Neural progenitor cell (in vitro differentiated cells): ENCODE measurements at places on chromosomes 1 and 21. TPM values are rescaled to one million over a fixed set of nuclear protein-coding genes. Genes with fewer than 3 reads are reported as not detected.
A peak's percentile ranks its signal among the peaks of the same experiment; 100 is the strongest.

GRCh38 chr1:2274231-2274928 lies 46.3 kb downstream of the SKI start:
- no peak for DNase-seq

DNA sequence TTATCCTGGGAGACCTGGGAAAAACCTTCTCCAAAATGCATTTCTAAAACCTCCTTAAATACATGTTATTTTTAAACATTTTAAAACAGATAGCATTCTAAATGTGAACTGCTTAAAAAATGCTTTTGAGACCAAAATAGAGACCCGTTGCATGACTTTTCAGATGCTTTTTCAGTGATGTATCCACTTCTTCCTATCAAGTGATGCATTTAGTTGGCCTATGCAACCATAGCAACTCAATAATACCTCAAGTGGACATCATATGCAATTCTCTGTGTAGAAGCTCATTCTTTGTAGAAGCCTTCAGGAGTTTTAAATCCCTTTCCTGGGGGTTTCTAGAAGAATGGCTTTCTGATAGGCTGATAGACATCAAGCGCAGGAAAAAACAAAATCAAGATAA lies 94.5 kb upstream of the RAVER2 start:
- DNase-seq = no peak

DNA sequence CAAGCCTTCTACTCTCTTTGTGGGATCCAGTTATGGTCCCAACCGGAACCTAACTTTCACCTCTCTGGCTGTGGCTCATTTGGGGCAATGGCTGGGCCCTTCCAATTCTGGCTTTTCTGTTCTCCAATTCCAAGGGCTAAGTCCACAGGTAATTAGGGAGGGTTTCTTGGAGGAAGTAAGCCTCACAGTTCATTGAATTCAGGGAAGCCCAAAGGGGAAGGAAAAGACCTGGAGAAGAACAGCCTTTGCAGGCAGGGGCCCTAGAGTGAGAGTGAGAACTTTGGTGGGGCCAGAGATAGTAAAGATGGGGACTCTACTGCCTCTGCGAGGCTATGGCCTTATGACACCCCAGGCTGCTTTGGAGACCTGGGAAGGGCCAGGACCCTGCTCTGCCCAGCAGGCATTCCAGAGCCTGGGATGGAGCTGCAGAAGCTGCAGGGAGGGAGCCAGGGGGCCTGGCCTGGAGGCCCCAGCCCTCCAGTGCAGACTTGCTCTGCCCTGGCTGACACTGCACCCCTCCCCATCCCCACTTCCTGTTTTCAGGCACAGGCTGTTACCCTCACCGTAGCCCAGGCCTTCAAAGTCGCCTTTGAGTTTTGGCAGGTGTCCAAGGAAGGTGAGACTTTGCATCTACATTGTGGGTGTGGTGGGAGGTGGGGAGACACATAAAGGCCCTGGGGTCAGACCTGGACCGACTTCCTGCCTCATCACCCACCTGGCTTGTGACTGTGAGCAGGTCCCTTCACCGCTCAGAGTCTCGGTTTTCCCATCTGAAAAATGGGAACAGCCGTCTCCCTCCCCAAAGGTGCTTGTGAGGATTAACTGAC lies 18.9 kb downstream of the LDLRAP1 start:
- no peak for DNase-seq

GRCh38 chr1:55477953-55478352 lies 262.8 kb upstream of the USP24 start:
- no peak for DNase-seq

DNA sequence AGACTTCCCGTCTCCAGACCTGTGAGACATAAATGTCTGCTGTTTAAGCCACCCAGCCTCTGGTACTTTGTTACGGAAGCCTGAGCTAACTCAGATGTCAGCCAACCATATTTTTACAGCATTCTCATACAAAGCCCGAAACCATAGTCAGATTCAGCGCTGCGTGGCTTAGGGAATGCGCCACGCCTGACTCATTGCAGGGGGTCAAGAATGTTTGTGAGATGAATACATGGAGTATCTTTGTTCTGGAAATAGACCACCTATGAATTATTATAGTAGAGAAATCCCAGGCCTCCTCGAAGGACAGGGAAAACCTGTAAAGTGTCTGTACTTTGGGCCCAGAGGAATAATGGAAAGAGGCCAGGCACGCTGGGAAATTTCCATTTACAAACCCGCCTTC lies 434.8 kb downstream of the CAMTA1 start:
- DNase-seq = no peak

GRCh38 chr1:15943992-15944307 lies 32.0 kb downstream of the ZBTB17 start:
- no peak for DNase-seq

- peak; percentile 67 for DNase-seq
Observed at GRCh38 chr1:116951200-116951935, 41.7 kb downstream of the PTGFRN start.

- peak; percentile 14 for DNase-seq
Observed at GRCh38 chr21:26795866-26796329, 49.3 kb downstream of the ADAMTS1 start.

GRCh38 chr1:216788671-216789070 lies 65.4 kb upstream of the ESRRG start:
- DNase-seq = no peak

DNA sequence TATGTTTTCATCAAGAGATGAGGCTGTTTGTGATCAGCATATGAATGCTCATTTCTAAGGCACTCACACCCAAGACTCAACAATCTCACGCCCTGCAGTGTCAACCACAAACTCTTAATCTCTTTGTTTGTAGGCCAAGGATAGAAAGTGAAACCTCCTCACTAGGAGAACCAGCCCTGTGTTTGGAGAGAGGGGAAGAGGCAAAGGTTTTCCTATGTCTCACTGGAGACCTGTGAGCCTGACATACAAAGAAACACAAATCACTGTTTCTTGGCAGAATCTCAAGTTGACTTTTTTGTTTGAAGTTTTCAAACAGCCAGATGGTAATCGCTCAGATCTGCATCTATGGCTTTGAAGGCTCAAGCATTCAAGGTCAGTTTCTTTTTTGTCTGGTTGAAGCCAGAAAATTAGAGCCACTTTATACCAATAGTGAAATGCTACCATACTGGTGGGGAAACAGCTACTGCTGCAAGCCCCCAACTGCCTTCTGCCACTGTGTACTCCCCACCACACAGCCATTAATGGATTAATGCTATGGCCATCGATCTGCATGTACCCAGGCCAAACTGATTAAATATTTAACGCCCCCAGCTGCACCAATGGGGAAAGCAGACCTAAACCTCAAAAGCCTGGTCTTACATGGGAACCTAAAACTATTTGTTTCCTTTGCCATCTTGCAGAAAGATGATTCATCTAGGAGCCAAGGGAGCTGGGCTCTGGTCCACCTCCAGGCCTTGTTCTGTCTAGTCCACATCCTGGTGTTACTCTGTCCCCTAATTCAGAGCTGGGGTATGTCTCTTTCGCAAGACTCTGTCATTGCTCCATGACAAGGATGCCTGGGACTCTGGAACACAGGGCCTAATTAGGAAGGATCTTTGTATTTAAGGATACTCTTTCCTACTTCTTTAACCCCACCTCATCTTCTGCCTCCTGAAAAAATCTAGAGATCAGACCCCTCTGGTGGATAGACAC lies 16.3 kb downstream of the PDZK1 start:
- no peak for DNase-seq

DNA sequence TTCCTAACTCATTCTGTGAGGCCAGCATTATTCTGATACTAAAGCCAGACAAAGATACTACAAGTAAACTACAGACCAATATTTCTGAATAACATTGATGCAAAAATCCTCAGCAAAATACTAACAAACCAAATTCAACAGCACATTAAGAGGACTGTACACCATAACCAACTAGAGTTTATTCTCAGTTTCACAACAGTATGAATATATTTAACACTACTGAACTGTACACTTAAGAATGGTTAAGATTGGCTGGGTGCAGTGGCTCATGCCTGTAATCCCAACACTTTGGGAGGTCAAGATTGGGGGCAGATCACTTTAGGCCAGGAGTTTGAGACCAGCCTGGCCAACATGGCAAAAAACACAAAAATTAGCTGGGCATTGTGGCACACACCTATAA lies 77.0 kb downstream of the LBR start:
- DNase-seq = no peak

DNA sequence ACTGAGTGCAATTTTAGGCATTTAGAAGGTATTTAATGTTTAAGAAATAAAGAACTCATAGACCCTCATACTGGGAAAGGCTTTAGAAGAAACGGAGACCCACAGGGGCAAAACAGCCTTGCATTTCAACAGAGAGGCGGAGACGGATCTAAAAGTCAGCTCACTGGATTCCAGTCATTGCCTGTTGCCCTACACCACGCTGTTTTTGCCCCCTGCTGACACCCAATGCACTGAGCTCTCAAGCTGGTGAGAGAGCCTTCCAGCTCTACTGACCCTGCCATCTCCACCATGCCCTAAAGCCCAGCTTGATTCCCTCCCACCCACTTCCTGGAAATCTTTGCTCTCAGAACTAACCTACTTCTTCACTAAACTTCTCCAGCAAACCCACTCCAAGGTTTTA lies 7.2 kb upstream of the TRAF3IP3 start:
- peak; percentile 37 for DNase-seq

- DNase-seq = peak; percentile 53
Observed at GRCh38 chr1:167328306-167328815, 107.7 kb downstream of the POU2F1 start.

GRCh38 chr1:21451981-21452411 lies 12.1 kb downstream of the NBPF3 start:
- no peak for DNase-seq

GRCh38 chr21:34885626-34886239 lies 163.4 kb downstream of the RUNX1 start:
- peak; percentile 57 for DNase-seq

GRCh38 chr1:233707153-233707879 lies 93.4 kb downstream of the KCNK1 start:
- DNase-seq = no peak

- peak; percentile 58 for DNase-seq
Observed at GRCh38 chr1:60848583-60849188, 233.7 kb upstream of the NFIA start.

GRCh38 chr1:30274173-30274970 lies 449.0 kb downstream of the MATN1 start:
- peak; percentile 16 for DNase-seq

- no peak for DNase-seq
Observed at GRCh38 chr21:25234857-25235801, 372.2 kb downstream of the MRPL39 start.

DNA sequence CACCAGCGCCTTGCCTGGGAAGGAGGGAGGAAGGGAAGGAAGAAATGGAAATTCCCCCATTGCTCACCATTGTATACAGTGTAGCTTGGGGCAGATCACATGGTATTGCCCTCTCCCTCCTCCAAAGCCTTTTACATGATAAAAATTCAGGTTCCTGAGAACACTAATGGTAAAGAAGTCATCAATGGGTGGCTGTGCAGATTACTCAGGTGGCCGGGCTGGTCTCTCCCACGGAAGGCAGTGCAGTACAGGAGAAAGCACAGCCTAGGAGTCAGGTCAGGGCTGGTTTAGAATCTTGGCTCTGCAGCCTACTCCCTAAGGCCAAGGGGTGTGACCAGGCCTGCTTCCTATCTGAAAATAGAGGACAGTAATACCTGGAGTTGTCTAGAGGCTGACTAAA lies 107.9 kb downstream of the SUSD4 start:
- DNase-seq = no peak

GRCh38 chr1:86648255-86648654 lies 56.1 kb upstream of the SH3GLB1 start:
- no peak for DNase-seq

Gene CD34
- 0.12 and 0.43 TPM in 2 replicates for total RNA-seq

Gene C1orf53
- total RNA-seq = 1.4 and 5.4 TPM in 2 replicates

Gene KCNA2
- total RNA-seq = 0.04 and 0.09 TPM in 2 replicates

Gene FBLIM1
- 4.7 and 13.0 TPM in 2 replicates for total RNA-seq

Gene ERG
- total RNA-seq = 0.09 TPM in 1 of 2 replicates, not detected in the other

Gene PRAMEF8
- total RNA-seq = not detected in 2 replicates

Gene KCNJ9
- total RNA-seq = 0.09 TPM in 2 replicates

Gene PLEKHO1
- total RNA-seq = 39.3 and 43.3 TPM in 2 replicates

Gene SMPDL3B
- 1.2 and 3.9 TPM in 2 replicates for total RNA-seq

Gene GSTM2
- 15.6 and 24.2 TPM in 2 replicates for total RNA-seq

Gene CFAP107
- not detected in 2 replicates for total RNA-seq

Gene CBR3
- not detected in 2 replicates for total RNA-seq
